ENCODE measurements at places on chromosomes 7 and 10. TPM values are rescaled to one million over a fixed set of nuclear protein-coding genes. Genes with fewer than 3 reads are reported as not detected.

ZPBP gene
- total RNA-seq = not detected

- no peak for DNase-seq
Observed at GRCh38 chr10:64813391-64813790, 1292.2 kb downstream of the REEP3 start.

GRCh38 chr10:97048649-97049427, 136.9 kb downstream of the SLIT1 start:
- DNase-seq = no peak

MPLKIP gene
- total RNA-seq = 37.3 TPM

MRC1 gene
- not detected for total RNA-seq

GRCh38 chr7:106597014-106597413, 63.9 kb downstream of the CCDC71L start:
- DNase-seq = no peak

DNA sequence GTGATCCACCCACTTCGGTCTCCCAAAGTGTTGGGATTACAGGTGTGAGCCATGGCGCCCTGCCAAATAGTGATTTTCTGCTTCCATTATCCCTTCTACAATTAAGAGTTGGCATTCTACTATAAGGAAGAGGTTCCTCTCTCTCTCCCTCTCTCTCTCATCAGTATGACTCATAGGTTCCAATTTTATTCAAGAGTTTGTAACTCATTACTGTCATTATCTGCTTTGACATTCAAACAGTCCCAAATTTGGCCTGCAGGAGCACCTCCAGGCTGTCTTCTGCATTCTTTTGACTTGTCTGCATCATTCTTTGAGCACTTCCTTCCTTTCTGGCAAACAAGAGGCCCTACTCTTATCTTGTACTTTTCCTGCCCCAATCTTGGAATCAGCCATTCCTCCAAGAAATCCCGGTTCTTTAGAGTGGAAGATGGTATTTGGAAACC, 33.2 kb upstream of the CALU start:
- no peak for DNase-seq

HMX2 gene
- total RNA-seq = not detected

- DNase-seq = no peak
Observed at GRCh38 chr10:30491916-30492515, 58.0 kb downstream of the MAP3K8 start.

MPP7 gene
- total RNA-seq = 0.43 TPM

DNA sequence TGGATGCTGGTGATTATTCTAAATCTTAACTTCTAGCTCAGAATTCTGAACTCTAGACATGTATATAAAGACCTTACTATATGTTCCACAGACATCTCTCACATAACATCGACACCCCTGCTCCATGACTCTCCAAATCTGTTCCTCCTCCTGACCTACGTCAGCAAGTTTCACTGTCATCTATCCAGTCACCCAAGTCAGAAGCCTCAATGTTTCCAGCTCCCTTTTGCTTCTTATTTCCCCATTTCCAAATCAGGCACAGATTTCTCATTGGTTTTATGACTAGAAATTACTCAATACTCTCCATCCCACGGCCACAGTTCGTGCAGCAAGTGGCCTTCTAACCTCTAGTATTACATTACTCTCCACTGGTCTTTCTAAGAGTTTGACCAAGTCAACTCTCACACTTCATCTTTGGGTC, 28.5 kb downstream of the EPC1 start:
- DNase-seq = peak; percentile 62

GRCh38 chr7:82579047-82579446, 135.5 kb upstream of the CACNA2D1 start:
- DNase-seq = no peak

- no peak for DNase-seq
Observed at GRCh38 chr10:68470300-68470699, 1.5 kb downstream of the DNA2 start.

GRCh38 chr7:68224041-68224741, 1227.6 kb downstream of the TYW1 start:
- no peak for DNase-seq

DNA sequence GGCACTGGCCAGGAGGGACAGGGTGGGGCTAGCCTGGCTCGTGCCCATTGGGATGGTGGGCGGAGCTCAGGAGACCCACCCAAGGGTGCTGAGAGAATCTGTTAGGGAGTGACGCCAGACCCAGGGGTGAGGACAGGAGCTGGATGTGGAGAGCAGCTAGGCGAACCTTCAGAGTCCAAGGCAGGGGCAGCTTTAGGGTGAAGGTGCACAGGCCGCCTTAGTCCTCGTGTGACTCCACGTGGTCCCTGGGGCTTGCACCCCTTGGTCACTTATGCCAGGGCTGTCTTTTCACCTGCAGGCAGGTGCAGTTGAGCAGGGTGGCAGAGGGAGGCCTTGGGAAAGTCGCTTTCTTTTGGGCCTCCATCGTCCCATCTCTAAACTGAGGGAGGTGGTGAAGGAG, 4.3 kb downstream of the RAMP3 start:
- DNase-seq = no peak

DNA sequence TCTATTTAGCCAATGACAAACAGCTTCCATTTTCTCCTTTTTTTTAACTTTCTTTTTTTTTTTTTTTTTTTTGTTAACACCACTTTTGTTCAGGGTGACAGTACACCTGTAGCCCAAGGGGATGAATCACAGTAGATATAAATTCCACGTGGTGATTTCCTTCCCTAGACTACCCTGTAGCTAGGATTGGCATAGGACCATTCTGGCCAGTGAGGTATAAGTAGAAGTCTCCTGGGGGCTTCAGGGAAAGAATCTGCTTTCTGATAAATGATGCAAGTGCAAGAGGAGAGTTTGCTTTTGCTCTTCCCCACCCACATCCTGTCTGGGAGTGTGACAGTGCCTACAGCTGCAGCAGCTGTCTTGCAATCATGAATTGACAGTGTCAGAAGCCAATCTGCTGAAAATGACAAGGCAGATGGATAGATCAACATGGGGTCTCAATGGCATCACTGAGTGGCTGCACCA, 63.2 kb upstream of the TOMM7 start:
- peak; percentile 90 for DNase-seq

GRCh38 chr10:107545717-107546116, 381.2 kb upstream of the SORCS1 start:
- no peak for DNase-seq

JCAD gene
- total RNA-seq = 0.19 TPM

MMD2 gene
- total RNA-seq = not detected

DNA sequence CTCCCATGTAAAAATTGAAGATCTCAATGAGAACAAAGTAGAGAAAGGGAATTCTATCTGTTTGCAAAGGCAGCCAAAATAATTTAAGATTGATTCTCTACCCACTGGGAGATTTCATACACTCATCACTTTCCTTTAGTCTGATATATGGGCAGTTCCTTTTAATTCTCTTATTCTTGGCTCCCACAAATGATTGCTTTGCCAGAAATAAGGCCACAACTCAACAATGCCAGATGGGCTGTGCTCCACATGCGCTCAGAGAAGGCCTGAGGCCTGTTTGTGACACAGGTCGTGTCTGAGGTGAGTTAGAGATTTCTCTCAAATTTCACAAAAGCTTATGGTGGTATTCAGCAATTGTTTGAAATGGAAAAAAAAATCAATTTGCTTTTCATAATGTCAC, 501.9 kb upstream of the SEMA3D start:
- DNase-seq = no peak

IFIT1 gene
- total RNA-seq = 1.0 TPM

SFTPA1 gene
- total RNA-seq = not detected

SPDYE1 gene
- not detected for total RNA-seq

ASB10 gene
- total RNA-seq = not detected

TEX36 gene
- total RNA-seq = not detected

- DNase-seq = no peak
Observed at GRCh38 chr10:117551330-117552155, 9.0 kb downstream of the EMX2 start.

TSPAN12 gene
- not detected for total RNA-seq

DNA sequence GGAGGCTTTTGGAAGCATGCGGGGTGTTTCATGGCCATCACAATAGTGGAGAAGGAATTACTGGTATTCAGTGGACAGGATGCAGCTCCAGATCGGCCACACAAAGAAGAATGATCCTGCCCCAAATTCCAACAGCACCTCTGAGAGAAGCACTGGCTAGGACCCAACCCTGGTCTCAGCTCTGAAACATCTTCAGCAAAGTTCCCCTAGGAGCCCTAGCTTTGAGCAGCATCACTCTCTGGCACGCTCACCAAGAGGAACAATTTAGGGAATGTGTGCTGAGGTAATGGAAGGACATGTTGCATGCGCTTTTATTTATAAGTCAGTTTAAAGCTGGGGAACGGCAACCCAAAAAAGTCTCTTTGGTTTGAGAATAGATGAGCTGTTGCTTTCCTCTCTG, 5.5 kb upstream of the OPN1SW start:
- no peak for DNase-seq

- no peak for DNase-seq
Observed at GRCh38 chr7:139924461-139924860, 95.4 kb downstream of the TBXAS1 start.

DNA sequence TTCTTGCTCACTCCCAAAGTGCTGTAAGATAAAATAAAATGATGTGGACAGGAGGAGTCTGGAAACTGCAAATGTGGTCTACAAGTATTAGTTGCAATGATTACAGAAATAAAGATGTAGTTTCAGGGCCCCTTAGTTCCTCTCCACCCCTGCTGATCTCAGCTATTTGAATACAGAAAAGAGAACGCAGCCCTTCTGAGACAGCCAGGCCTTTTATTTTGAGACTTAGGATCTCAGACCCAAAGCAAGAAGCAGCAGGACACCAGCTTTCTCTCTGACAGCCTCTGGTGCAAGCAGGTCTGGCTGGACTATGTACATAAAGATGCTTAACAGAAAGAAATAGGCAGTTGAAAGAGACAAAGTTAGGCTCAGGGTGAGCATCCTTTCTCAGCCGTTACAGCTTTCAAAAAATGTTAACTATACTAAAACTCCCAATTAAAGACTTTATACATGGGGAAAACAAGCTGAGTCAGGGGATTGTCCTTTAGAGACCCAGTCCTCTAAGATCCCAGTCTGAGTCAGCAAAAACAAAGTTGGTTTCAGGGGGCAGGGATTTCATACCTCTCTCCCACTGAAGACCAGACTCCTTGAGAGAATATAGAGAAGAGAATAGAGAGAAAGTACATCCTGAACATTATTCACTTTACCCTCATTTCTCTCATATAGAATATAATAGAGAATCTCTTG, 220.4 kb downstream of the TMEM178B start:
- no peak for DNase-seq

- DNase-seq = peak; percentile 60
Observed at GRCh38 chr7:117731455-117731854, 141.8 kb downstream of the CTTNBP2 start.

- DNase-seq = peak; percentile 93
Observed at GRCh38 chr7:100965723-100966541, 3.4 kb upstream of the MUC12 start.

CALML5 gene
- total RNA-seq = not detected

- no peak for DNase-seq
Observed at GRCh38 chr10:58137813-58138212, 129.9 kb downstream of the IPMK start.

- peak; percentile 41 for DNase-seq
Observed at GRCh38 chr10:96415891-96416554, 57.2 kb upstream of the OPALIN start.

GRCh38 chr10:131315344-131315743, 3.8 kb upstream of the TCERG1L start:
- DNase-seq = no peak

GRCh38 chr10:121375172-121375571, 223.1 kb downstream of the FGFR2 start:
- no peak for DNase-seq

DNA sequence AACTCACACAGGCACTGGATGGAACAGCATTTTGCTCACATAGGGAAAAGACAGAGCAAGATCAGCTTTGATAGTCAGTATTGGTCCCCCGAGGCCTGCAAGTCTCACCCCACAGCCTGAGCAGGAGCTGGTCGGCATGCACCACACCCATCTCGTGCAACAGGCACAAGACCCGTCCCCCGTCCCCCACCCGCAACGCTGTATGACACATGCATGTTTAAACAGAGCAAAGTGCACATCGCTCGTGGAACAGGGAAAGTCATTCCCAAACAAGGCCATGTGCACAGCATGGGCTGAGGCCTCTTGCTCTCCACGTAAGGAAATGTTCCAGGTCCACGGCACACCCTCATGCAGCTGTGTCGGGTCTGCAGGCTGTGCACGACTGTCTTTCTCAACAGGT, 527.2 kb downstream of the ACTR3B start:
- no peak for DNase-seq

GRCh38 chr7:138949421-138950088, 31.6 kb downstream of the KIAA1549 start:
- no peak for DNase-seq

DNA sequence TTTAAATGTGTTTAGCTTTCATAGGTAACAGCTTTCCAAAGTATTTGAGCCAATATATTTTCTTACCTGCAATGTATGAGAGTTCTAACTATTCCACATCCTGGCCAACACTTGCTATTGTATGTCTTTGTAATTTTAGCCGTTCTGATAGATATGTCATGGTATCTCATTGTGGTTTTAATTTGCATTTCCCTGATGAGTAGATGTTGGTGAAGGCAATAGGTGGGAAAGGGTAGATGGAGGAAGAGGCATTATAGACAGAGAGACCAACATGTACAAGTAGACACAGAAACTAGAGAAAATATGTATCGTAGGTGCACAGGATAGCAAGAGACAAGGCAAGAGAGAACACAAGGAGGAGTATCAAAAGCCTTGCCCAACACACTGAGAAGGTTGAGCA, 54.8 kb upstream of the CCDC71L start:
- DNase-seq = no peak

Measured in activated CD4-positive, alpha-beta T cell treated with anti-CD3 and anti-CD28 coated beads, Interleukin-2, amount 10 ng/mL, durations not matched to agents 24 days and 14 days (primary cell).